Cerebellum (tissue), 4 donors: ENCODE measurements at places on chromosomes 6 and 20. TPM values are rescaled to one million over a fixed set of nuclear protein-coding genes. Genes with fewer than 3 reads are reported as not detected.

The REM1 gene
- total RNA-seq = not detected

DNA sequence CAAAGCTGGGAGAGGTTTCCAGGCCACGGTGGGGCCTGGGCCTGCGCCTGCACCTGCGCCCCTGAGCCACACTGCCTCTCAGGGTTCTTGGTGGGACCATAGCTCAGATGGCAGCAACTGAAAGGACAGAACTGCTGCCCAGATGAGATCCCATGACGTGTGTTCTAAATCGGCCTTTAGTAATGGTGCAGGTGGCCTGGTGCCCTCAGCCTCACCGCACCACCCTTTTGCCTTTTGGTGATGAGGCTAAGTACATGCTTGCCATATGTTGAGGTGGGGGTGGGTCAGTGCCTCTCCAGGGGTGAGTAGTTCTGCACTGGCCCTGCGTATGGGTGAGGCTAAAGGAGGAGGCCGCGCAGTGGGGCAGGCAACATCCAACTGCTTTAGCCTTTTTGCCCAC is 7.4 kb downstream of the PSMG4 start:
- no peak for DNase-seq

The CAP2 gene
- total RNA-seq = 13.8 TPM

GRCh38 chr20:11982955-11983470 is 65.3 kb downstream of the BTBD3 start:
- DNase-seq = no peak

- DNase-seq = no peak
Measured at GRCh38 chr6:45617441-45617840, 239.7 kb upstream of the SUPT3H start.

DNA sequence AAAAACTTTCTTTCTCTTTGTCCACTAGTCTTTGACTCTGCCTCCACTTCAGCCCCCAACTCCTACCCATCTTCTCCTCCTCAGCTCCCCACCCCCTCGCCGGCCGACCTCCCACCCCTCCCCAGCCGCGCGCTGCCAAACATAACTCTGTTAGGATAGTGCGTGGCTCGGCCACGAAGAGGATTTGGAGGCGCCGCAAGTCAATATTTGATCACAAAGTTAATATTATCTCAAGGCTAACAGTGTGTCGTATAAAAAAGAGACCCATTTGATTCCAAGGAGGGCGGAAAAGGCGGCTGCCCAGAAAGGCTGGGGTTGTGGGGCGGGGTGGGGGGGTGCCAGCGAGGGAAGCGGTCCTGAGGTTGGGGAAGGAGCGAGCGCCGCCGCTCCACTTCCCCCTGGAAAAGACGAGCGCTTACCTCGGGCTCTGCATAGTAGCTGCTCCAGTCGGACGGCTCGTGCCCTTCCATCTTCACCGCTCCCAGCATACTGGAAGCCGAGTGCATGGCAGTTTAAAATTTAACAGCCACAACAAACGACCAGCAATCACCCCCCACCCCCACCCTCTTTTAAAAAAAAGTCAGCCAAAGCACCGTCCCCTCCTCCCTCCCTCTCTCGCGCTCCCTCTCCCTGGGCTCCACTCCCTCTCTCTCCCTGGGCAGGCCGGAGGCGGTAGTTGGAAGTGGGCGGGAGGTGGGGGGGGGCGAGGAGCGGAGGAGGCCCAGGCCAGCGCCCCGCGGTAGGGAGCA is 425 bp downstream of the FOXA2 start:
- DNase-seq = no peak

The VSTM2L gene
- 52.6 TPM for total RNA-seq

DNA sequence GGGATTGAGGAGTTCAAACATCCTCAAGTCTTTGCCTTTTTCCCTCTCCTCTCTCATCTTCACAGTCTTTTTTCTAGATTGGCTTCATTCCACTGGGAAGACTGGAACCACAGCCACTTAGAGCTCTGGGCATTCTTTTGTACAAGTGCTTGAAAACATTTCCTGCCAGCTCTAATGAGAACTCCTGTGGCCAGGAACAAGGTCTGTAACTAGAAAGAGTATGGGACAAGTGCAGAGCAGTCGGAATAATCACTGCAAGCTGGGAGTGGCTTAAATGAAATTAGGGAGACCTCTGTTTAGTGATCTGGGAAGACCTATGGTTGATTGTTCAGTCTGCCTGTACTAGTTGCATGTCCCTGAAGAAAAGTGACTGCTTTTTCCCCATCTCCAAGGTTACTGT is 41.0 kb upstream of the SMIM8 start:
- no peak for DNase-seq

DNA sequence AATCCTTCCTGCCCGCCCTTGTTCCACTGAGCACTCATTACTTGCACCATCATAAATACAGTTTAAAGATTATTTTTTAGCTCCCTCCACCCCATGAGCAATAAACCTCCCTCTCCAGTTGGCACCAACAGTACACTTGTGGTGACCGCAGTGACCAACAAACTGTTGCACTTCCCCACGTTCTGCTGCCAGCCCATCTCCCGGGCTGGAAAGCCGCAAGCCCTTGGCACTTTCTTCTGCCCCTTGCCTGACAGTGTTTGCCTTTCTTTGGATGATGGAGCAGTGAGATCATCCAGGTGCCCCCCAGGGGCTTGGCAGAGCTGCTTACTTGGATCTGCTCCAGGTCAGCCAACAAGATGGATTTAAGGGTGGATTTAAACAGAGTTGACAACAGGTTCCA is 21.6 kb downstream of the KCNB1 start:
- peak; percentile 43 for DNase-seq

The FANCE gene
- 6.9 TPM for total RNA-seq

- DNase-seq = no peak
Measured at GRCh38 chr6:122289762-122290539, 109.5 kb upstream of the HSF2 start.

The DUSP15 gene
- 6.1 TPM for total RNA-seq

DNA sequence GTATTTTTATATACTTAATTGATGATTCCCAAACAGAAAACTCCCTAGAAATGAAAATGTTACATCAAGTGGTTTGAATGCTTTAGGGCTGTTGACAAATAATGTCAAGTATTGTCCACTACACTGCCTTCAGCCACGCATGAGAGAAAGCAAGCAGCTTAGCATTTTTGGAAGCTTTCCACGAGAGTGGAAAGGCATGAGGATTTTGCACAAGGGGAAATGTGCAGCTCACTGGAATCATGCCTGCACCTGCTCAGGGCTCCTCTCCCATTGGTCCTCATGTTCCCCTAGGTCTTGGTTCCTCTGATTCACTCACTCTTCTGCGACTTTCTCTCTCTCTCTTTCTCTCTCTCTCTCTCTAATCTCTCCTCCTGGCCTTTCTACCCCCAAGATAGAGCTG is 439.5 kb upstream of the CDH4 start:
- no peak for DNase-seq

- DNase-seq = no peak
Measured at GRCh38 chr20:41452226-41452625, 85.6 kb upstream of the EMILIN3 start.
